Stimulated activated CD4-positive, alpha-beta T cell treated with anti-CD3 and anti-CD28 coated beads, Interleukin-4, amount 100 ng/mL, for 48 hours (primary cell): ENCODE measurements at places on chromosomes 2 and 18.

DNA sequence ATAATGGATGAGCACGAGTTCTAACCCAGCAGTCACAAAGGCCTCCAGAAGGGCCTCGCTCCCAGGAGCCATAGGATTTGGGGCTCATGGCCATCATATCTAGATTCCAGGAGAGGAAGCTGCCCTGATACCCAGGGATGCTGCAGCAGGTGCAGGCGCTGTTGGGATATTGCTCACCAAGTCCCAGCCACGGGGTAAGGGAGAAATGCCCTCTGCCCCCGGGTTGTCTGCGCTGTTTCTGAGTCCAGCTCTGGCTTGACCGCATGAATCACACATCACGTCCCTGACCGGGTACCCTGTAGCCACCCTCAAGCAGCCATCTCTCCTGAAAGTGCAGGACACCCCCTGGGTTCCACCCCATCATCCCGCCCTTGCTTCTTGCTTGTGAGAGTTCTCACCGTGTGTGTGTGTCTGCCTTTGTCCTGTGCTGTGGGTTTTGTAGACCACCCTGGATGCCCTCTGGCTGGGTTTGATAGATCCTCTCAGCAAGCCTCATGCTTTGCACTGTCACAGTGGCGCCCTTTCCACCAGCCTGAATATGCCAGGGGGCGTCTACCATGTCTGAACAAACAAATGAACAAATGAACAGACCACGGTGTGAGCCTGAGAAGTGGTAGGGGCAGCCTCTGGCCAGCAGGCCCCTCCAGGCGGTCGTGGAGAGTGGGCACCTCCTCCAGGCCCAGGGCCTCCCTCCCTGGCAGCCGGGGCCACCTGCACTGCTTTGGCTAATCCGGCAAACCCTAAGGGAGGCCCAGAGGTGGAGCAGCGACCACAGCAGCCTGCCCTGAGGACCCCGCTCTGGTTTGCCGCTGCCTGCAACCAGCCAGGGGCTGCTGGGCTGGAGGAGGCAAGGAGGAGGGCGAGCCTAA, 32.1 kb downstream of the ADRA2B start:
- no peak for DNase-seq

DNA sequence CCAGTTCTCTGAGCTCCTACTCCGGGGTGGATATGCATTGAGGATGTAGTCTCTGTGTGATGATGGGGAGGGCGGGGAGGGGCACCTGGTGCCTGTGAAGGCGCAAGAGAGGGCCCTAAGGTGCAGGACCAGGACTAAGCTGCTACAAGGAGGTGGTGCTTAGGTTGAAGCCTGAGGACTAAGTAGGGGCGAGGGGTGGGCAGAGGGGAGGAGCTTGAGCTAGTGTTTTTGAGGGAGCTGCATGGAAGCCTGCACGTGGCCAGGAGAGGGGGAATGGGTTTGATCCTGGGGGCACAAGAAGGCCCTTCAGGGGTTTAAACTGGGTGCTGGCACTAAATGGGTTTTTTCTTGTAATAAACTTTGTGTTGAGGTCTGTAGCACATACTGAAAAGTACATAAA, 105.0 kb downstream of the UGGT1 start:
- no peak for DNase-seq

DNA sequence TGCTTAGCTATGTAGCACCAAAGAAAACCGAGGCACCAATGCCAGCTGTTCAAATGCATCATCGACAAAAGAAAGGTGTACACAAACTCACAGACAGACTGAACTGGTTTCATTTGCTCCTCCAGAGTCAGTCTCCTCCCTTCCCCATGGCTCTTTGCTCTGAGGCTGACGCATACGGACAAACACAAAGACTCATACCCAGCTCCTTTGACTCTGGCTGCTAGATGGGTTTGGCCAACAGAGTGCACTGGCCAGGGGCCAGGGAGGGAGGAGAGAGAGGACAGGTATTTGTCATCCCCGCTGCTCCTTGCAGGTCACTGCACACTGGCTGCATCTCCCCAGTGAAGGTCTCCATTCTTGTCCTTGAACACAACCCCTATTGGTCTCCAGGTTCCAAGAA, 40.7 kb downstream of the DNER start:
- DNase-seq: no peak

- DNase-seq: peak; percentile 24
These were observed 23.9 kb downstream of the PECR start for GRCh38 chr2:216057688-216058193.

DNA sequence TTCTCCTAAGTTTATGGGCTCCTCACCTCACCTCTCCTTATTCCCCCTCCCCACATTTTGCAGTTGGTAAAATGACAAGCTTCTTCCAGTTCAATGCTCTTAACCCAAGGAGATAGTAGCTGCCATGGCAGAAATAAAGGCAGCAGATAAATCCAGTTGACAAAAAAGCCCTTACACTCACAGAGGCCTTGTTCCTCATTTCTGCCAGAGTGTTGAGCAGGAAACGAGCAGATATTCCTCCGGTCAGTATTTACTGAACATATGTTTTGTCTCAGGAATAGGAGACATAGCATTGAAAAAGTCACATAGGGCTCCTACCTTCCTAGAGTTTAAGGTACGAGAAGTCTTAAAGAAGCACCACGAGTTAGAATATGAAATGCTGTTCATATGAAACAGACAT, 493.7 kb upstream of the TNP1 start:
- no peak for DNase-seq

- DNase-seq: no peak
These were observed 601.9 kb upstream of the DDX18 start for GRCh38 chr2:117212562-117212961.

- DNase-seq: no peak
These were observed 37.8 kb downstream of the SH3RF3 start for GRCh38 chr2:109166811-109167210.

- no peak for DNase-seq
These were observed 543.5 kb downstream of the METTL4 start for GRCh38 chr18:2027756-2028155.

GRCh38 chr2:105766300-105766866, 21.7 kb downstream of the NCK2 start:
- no peak for DNase-seq

DNA sequence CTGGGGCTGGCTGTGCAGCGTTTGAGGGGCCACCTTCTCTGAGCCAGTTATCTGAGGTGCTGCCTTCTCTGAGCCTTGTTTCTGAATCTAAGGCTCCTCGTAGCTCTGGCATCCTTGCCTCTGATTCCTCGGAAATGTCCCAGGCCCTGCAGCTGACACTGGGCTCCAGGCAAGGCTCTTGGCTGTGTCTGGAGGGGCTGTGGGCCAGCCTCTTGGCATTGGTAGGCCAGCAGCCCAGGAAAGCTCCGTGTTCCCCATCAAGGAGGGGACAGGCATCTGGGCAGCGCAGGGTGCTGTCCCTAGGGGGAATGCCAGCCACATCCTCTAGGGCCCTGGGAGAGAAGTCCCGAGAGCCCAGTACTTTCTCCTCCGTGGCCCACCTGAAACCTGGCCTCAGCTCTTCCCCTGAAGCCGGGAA, 40.7 kb upstream of the TAF1B start:
- no peak for DNase-seq

DNA sequence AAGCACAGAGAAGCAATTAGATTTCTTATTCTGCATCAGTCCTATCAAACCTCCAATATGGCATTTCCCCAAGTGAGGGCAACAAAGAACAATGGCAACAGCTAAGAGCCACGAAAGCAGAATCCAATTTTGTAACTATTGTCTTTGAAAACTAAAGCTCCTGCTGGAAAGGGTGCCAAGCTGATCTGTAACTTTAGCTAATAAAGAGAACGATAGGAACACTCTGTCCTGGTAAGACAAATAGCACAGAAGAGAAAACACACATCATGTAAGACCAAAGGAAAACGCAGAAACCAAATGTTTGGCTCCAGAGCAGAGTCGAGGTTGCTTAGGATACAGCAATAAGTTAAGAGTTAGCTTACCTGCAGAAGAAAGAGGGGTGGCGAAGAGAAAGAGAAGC, 160.5 kb downstream of the STK39 start:
- no peak for DNase-seq

DNA sequence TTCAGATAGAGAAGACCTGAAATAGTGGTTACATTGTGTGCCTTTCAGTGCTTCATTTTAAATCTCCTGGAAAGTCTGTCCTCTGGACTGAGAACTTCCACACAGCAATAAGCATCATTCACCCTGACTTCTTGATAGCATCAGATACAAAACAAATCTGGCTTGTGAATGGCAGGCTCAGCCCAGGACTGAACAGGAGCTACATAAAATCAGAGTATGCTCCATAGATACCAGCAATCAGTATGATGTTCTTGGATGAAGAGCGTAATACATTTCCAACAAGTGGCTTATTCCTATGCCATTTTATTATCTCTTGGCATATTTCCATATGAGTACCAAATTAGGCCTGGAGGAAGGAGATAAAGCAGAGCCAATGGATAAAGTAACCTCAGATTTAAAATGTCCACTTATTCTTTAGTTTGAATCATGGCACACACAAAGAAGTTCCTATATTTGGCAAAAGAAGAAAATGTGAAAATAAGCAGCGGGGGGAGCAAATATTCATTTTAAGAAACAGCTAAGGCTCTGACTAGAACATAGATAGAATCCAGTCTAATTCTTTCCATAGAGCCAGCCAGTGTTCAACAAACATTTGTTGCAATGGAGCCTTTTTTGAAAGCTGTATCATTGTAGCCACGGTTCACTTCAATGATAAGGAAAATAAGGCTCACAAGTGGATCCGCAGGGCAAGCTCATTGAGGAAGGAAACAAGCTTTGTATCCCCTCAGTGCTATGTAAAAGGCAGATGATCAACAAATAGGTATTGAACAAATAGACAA, 230.8 kb upstream of the CHAC2 start:
- no peak for DNase-seq

DNA sequence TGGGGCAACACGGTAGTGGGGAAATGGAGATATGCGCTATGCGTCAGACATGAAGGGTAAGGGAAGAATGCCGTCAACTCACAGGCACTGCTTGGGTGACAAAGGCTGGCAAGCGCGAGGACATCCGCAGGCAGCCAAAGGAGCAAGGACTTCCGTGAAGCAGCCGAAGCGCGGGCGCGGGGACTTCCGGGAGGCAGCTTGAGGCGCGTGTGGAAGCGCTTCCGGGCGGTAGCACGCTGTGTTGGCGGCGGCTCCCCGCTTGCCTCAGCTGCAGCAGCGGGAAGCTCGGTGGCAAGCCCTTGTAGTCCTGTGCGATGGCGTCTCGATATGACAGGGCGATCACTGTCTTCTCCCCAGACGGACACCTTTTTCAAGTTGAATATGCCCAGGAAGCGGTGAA, at the start of gene PSMA8:
Gene PSMA8, plus strand, starts transcription at position 218 of the 400 bp plus-strand sequence. Its CDS starts 97 bp downstream, at position 315.
- DNase-seq: peak; percentile 11

- no peak for DNase-seq
These were observed 18.0 kb downstream of the DYTN start for GRCh38 chr2:206700156-206700555.

GRCh38 chr2:37468170-37468569, 123.7 kb downstream of the QPCT start:
- DNase-seq: no peak

DNA sequence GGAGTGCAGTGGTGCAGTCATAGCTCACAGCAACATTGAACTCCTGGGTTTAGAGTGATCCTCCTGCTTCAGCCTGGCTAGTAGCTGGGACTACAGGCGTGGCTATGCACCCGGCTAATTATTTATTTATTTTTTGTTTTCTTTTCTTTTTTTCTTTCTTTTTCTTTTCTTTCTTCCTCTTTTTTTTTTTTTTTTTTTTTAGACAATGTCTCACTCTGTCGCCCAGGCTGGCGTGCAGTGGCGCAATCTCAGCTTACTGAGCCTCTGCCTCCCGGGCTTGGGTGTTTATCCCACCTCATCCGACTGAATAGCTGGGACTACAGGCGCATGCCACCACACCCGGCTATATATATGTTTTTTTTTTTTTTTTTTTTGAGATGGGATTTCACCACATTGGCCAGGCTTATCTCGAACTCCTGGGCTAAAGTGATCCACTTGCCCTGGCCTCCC, 1.4 kb upstream of the ANXA4 start:
- DNase-seq: no peak

DNA sequence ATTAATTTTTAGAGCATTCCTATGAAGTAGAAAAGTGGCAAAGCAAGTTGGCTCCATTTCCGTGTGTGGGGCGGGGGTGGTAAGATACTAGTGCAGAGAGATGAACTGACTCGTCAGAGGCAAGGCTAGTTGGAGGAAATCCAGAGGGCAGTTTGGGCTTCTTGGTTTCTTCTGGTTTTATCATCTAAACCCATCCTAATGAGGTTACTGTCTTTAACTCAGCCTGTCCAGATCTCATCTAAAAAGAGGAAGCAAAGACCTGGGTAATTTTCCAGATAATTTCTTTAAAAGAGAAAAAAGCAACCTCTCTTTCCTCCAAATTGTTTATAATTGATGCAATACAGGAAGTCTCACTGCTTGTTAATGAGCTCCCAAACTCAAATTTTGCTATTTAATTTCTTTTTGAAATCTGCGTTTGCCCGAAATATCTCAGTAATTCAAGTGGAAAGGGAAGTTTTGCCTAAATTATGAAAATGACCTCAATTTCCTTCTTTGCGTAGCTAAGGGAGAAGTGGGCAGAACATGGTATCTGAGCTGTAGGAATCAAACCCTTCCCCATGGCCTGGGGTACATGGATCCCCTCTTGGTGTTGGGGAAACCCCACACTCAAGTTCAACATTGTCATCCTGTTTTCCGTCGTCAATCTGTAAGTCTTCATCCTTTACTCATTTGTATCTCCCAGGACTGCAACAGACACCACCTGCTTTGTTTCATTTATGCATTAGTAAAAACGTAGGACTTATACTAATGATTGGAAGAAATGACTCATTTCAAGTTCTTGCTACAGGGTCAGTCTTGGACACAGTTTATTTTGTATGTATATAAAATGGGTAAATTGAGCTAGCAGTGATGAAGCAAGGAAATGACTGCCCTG, 89.1 kb upstream of the KLF7 start:
- no peak for DNase-seq

DNA sequence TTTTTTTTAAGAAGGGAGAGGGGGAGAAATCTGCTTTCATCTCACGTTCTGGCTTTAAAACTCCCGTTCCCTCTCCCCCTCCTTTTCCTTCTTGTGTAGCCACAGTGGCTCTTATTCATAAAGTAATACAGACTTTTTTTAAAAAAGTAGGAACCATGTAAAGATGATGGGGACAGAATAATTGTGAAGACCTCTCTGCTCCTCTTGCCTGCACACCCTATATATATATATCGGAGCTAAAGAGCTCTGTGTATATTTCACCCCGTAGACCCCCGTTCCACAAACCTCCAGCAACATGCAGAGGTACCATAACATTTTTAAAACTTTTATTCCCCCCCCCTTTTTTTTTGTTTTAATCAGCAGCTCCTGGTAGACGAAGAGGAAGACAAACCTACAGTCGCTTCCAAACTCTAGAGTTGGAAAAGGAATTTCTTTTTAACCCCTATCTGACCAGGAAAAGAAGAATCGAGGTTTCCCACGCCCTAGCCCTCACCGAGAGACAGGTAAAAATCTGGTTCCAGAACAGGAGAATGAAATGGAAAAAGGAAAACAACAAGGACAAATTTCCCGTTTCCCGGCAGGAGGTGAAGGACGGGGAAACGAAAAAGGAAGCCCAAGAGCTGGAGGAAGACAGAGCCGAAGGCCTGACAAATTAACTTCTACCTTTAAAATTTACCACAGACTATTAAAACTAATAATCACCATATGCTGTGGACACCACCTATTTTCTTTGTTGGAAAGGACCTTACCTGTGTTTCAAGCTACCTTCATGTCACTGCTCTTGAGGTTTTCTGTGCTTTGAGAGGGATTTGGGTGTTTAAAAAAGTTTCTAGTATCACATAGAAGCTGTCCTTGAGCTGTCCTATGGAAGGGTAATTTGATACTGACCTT, 1.7 kb downstream of the HOXD8 start:
- DNase-seq: no peak

- DNase-seq: no peak
These were observed 65.1 kb upstream of the FOSL2 start for GRCh38 chr2:28327581-28327955.

- DNase-seq: no peak
These were observed 156.1 kb upstream of the REV1 start for GRCh38 chr2:99645960-99646359.
